ENCODE measurements at places on chromosomes 3 and 15.
A peak's percentile ranks its signal among the peaks of the same experiment; 100 is the strongest.

DNA sequence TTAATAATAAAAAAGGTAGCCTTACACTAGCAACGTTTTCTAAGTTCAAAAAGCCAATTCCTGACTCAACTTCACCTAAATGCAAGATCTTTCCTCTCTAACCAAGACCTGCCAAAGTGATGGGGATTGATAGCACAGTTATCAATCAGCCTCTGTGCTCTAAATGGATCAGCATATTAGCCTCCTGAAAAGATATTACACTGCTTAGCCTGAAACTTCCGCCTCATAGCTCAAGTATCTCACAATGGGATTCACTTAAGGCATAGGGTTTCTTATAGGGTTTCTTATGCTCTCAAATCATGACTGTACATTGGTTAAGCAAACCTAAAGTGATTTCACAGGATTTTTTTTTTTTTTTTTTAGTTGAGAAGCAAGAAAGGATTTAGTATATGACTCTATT, 436 bp upstream of the SLC9A9 start:
- no peak for DNase-seq

- DNase-seq, result no peak
Observed at GRCh38 chr3:144011251-144011799, 39.7 kb downstream of the DIPK2A start.

GRCh38 chr3:110821586-110821985, 250.0 kb upstream of the NECTIN3 start:
- DNase-seq, result no peak

DNA sequence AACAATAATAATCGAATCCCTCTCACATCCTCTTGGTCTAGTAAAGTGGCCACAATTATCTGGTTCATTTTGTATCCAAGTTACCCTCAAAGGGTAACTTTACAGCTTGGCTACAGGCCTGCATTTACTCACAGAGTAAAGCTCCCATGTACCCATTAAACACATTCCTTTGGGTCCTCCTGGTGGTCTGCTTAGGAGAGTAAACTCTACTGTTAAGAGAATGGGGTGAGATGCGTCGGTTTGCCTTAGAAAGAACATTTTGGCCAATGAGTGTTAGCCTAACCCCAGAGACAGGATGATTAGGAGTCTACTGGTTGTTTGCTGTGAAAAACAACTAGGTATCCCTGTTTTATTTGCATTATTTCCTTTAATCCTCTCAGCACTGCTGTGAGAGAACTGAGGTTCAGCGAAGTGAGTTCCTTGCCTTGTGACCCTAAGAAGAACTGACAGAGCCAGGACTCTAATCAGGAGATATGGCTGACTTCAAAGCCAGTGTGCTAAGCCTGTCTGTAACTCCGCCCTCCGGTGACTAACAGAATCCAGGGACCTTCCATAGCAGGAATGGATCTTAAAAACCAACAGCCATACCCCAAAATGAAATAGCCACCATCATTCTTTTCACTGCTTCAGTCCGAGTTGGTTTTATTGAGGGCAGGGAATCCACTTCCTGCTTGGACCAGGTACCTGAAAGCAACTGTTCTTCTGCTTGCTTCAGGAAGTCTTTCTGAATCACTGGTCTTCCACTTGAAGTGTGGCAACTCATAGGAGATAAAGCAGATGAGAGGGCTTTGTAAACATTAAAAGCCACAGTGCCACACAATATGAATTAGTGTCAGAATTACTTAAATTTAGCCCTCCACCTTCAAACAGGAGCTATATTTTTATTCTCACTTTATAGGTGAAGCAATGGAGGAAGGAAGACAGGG, 317.3 kb upstream of the WNT5A start:
- DNase-seq, result no peak

- no peak for DNase-seq
Observed at GRCh38 chr3:194773216-194773615, 87.5 kb downstream of the FAM43A start.

GRCh38 chr3:23275061-23275460, 71.9 kb downstream of the UBE2E2 start:
- DNase-seq, result no peak

DNA sequence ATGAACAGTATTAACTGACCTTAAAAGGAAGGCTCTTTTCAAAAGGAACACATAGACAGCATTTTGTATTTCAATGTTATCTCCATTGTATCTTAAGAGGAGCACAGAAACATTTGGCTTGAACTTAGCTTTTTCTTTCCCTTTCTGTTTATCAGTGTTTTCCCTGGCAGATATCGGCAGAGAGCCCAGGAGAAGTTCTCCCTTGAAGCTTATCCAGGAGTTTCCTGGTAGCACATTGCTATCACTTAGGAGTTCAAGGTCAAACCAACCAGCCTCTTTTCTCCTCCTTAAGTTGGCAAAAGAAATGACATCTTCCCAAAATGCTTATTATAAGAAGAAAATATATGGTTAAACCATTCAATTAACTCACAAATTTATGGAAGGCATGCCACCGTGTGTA, 344.6 kb upstream of the UBE2E2 start:
- no peak for DNase-seq

DNA sequence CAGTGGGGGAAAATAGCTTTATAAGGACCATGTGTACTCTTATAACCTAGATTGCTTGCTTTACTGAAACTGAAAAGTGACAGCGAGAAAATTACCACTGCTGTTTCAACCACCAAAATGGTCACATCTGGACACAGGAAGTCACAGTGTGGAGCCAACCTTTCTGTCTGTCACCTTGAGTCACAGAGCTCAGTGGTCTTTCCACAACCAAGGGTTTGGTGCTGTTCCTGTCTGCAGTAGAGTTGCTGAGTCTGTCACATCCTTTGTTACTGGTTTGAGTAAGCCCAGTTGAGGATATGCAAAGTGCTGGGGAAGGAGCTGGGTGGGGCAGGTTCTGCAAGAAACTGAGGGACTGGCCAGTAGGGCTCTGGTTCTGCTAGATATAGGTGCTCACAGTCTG, 139.1 kb upstream of the EIF1B start:
- DNase-seq, result no peak

DNA sequence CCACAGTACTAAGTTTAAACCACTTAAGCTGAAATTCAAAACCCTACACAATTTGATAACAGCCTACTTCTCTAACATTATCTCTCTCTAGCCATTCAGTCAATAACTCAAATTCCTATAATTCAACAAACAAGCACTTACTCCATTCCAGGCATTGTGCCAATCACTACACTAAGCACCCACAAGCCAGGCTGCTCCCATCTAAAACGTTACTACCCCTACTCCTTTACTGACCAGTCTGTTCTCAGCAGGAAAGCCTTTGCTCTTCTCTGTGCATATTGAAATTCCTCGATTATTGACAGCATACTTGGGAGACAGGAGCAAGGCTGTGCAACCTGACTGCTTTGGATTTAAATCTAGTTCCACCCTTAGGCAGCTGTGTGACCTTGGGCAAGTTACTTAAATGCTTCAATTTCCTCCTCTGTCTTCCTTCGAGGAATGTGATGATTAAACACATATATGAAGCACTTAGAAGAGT, 177.2 kb upstream of the THBS1 start:
- DNase-seq, result no peak

GRCh38 chr15:89074402-89075012, 13.7 kb upstream of the ABHD2 start:
- no peak for DNase-seq

DNA sequence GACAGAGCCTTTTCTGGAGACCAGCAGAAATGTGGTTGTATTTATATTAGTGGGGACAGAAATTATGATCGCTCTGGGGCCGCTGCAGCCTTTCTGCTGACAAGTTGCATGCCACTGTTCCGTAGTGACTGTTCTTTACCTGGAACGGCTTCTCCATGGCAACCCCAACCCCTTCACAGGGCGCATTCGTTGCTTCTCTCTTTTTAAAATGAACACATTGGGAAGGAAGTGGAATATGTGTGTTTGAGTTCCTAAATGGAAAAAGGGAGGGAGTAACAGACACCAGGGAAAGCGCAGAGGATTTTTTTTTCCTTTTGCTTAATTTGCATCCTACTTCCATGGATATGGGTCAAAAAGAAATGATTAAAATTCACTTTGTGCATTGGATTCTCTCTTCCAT, 482.0 kb upstream of the SUCLG2 start:
- no peak for DNase-seq

DNA sequence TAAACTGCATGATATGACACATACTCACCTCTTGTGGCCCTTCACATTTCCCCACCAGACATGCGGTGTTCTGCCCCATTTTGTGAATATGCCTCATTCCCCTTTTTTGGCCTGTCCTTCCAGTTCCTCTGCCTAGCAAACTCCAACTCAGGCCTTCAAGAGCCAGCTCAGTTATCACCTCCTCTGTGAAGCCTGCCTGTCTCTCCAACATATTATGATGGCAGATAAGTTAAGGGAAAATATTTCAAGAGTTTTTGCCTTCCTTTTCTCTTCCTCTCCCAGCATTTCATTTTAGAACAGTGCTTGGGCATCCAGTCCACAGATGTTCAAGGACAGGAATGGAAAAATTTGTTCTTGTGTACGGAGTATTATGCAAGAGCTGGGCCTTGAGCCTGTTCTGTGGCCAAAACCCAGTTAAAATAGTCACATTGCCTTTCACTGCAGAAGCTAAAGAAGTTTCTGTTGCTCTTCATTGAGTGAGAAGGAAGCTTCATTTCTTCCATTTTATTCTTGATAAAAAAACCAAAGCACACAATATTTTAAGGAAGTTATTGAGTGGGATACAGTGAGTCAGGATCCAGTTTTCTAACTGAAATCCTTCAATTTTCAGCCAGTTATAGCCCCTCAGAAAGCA, 192.0 kb downstream of the GHSR start:
- peak; percentile 43 for DNase-seq

- DNase-seq, result no peak
Observed at GRCh38 chr3:169026543-169027182, 636.8 kb downstream of the MECOM start.

- DNase-seq, result peak; percentile 39
Observed at GRCh38 chr3:119294696-119295671, 801 bp downstream of the ARHGAP31 start.

DNA sequence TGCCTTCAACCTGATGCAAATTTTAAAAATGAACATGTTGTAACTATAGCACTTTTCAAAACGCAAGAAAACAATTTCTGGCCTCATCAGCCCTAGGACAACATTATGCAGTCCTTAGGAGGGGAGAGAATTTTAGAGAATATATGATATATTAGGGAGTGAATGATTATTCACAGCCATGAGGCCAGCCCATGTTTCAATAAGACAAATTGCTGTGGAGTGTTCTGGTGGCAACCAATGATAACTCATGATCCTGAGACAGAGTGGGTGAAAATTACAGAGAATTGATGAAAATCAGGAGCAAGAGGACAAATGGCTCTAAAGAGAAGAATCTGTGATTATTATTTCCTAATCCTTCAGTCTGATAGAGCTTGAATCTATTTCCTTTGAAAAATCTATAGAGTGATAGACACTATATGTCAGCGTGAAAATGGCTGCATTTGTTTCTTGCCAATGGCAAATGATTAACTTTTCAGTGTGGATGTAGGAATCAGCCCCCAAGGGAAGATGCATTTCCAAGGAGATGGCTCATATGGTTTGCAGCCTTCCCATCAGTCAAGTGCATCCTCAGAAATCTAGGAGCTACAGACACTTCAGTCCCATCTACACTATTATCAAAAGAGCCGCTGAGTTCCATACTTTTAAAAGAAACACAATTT, 761.0 kb upstream of the ARRDC4 start:
- no peak for DNase-seq

- DNase-seq, result no peak
Observed at GRCh38 chr15:21260966-21261395, 179.3 kb downstream of the POTEB3 start.

DNA sequence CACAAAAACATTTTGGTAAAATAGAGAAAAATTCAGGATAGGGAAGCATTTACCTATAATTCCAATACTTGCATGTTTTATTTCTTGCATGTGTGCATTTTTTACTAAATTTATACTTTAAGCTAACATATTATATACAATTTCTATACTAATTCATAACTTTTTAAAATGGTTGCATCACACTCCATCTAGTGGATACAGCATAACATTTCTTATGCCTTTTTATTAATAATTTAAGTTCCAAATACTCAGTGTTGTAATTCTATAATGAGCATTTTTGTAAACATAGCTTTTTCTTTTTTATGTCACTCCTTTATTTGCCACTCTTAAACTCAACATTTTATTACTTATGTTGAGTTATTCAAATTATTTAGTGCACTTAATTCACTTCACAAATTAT, 477.7 kb downstream of the ZBBX start:
- DNase-seq, result no peak

GRCh38 chr3:175057401-175057800, 198.3 kb downstream of the NAALADL2 start:
- DNase-seq, result no peak

DNA sequence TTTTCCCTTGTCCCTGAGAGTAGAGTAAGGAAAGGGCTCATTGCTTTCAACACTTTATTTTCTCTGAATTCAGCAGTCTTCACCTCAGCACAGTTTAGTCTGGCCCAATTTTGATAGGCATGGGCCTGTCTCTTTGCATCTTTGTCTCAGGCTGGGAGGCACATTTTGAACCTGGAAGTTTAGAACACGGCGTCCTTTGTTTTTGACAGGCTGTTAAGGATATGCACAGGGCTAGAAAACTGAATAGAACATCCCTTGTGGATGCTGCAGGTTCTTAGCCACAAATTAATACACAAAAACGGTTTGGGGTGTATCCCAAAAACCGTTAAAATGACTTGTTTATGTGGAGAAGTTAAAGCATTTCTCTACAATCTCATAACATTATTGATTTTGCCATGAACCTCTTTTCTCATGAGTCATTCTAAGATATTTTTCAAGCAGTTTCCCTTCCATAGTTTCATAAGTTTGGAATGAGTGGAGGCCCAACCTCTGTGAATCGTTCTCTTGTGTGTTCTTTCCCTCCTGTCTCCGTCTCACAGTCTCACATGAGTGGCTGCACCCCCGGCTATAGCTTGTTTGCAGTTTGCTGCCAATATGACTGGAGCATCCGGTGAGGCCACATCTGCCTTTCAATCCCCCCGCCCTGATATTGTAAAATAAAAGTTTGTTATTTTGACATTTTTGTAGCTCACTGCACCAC, 192.9 kb upstream of the EIF1B start:
- no peak for DNase-seq

- no peak for DNase-seq
Observed at GRCh38 chr15:20348291-20348899, 193.2 kb downstream of the GOLGA6L6 start.

GRCh38 chr3:164537485-164537884, 540.8 kb downstream of the SI start:
- DNase-seq, result no peak

GRCh38 chr3:197283045-197283444, 15.4 kb downstream of the DLG1 start:
- no peak for DNase-seq

Data from inflammatory macrophage (primary cell).